Tibial nerve (tissue), 4 donors: ENCODE measurements at places on chromosomes 4 and X.

DNA sequence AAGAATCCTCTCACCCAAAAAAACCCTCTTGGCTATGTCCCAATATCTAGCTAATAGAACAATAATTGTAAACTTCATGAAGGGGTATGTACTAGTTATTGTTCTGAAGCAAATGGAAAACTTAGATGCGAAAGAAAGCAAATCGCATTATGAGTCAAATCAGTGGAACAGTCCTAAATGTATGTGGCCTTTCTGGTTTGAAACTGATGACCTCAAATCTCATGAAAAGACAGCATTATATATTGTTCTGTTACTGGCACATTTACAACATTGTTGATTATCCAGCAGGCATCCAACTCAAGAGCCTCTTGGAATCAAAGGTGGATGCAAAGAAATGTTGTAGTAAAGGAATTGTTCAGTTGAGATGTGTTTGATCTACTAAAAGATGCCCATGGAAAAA lies 34.7 kb downstream of the CSN3 start:
- H3K27me3 ChIP-seq = no peaks in the 10 kb centered on the region
- H3K36me3 ChIP-seq = no peaks in the 10 kb centered on the region
- H3K27ac ChIP-seq = no peak overlapping the region

DNA sequence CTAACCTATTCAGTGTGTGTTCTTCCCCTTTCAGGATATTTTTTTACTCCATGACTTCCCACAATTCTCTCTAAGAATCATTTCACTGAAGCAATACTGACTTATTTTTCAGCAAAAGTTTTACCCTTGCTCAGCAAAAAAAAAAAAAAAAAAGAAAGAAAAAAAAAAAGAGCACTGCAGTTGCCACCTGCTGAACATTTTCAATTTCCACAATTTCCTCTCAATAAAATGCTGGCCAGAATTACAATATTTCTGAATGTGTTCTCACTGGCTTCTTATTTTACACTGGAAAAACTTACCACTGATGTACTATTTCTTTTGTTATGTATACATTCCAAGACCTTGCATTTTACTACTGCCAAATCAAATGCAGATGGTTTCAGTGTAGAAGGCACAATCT lies 210.4 kb downstream of the PAPSS1 start:
- H3K27ac ChIP-seq = no peak overlapping the region
- H3K36me3 ChIP-seq = no peaks in the 10 kb centered on the region
- H3K4me3 ChIP-seq = no peak overlapping the region
- no peaks in the 10 kb centered on the region for H3K27me3 ChIP-seq
- no peaks in the 10 kb centered on the region for H3K4me1 ChIP-seq
- DNase-seq = no peak

- no peak overlapping the region for H3K4me3 ChIP-seq
- no peaks in the 10 kb centered on the region for H3K36me3 ChIP-seq
- H3K27ac ChIP-seq = no peak overlapping the region
- no peak for DNase-seq
- no peaks in the 10 kb centered on the region for H3K4me1 ChIP-seq
- H3K27me3 ChIP-seq = no peaks in the 10 kb centered on the region
Observed at GRCh38 chrX:8083286-8083685, 87.8 kb downstream of the VCX2 start.

- no peak overlapping the region for H3K4me3 ChIP-seq
- no peaks in the 10 kb centered on the region for H3K4me1 ChIP-seq
- no peaks in the 10 kb centered on the region for H3K36me3 ChIP-seq
- H3K27ac ChIP-seq = no peak overlapping the region
Observed at GRCh38 chr4:123661080-123661737, 264.6 kb downstream of the SPRY1 start.

DNA sequence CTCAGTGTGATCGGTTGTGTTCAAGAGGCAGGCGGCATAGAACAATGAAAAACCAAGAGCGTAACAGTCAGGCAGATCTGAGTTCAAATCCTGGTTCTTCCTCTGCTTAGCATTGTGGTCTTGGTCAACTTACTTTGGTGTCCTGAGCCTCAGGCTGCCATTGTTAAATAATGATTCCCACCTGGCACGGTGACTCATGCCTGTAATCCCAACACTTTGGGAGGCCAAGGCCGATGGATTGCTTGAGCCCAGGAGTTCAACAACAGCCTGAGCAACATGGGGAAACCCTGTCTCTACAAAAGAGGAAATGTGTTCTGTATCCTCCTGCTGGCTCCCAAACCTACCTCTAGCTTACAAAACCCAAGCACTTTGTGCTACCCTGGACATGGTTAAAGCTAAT lies 129.0 kb upstream of the STX18 start:
- no peak overlapping the region for H3K27ac ChIP-seq
- H3K36me3 ChIP-seq = no peaks in the 10 kb centered on the region

DNA sequence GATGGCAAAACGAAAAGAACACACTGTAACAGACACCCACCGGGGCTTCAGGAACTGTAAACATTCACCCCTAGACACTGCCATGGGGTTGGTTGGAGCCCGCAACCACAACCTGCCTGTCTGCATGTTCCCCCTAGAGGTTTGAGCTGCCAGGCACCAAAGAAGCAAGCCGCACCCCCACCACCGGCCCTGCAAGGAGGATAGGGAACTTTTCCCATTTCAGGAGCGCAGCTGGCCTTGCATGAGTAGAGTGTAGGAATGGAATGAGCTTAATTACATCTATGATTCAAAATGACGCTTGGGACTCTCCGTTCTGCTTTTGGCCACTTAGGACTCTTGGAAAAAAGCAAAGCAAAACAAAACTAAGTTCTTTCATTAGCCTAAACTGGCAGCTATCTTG lies 243.6 kb upstream of the CTSO start:
- DNase-seq = no peak
- no peak overlapping the region for H3K4me3 ChIP-seq
- H3K36me3 ChIP-seq = no peaks in the 10 kb centered on the region
- no peak overlapping the region for H3K27ac ChIP-seq

DNA sequence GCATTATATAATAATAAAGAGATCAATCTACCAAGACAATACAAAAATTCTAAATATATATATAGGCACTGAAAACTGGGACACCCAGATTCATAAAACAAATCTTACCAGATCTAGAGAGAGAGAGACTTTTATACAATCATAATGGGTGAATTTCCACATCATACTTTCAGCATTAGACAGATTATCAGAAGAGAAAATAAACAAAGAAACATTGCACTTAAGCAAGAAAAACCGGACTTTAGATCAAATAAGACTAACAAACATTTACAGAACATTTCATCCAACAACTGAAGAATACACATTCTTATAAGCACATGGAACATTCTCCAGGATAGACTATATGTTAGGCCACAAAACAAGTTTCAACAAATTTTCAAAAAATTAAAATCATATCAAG lies 245.1 kb downstream of the INPP4B start:
- no peak overlapping the region for H3K4me3 ChIP-seq
- DNase-seq = no peak
- no peaks in the 10 kb centered on the region for H3K27me3 ChIP-seq
- H3K4me1 ChIP-seq = no peaks in the 10 kb centered on the region

- H3K27ac ChIP-seq = no peak overlapping the region
- no peaks in the 10 kb centered on the region for H3K4me1 ChIP-seq
- no peaks in the 10 kb centered on the region for H3K36me3 ChIP-seq
- H3K4me3 ChIP-seq = no peak overlapping the region
- no peak for DNase-seq
Observed at GRCh38 chrX:12401252-12401651, 263.0 kb downstream of the FRMPD4 start.

DNA sequence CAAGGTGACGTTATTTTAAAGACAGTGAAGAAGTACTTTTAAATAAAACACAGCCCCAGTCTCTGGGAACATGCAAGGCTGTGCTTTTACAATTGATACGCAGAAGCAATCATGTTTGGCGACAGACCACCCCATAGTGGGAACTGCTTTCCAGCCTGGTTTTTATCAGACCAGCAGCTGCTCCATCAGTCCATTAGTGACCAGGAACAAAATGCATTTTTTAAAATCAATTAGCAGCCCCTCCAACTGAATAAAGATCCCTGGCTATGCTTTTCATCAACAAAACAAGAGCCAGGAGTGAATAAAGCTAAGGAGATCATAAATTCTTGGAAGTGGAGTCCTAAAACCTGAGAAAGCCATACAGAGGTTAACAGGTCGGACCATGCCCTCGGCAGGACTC lies 153.0 kb upstream of the TENM3 start:
- H3K36me3 ChIP-seq = no peaks in the 10 kb centered on the region
- no peaks in the 10 kb centered on the region for H3K4me1 ChIP-seq
- no peak overlapping the region for H3K4me3 ChIP-seq
- H3K27ac ChIP-seq = no peak overlapping the region
- H3K27me3 ChIP-seq = no peaks in the 10 kb centered on the region
